ENCODE measurements at places on chromosomes 5 and 9. TPM values are rescaled to one million over a fixed set of nuclear protein-coding genes. Genes with fewer than 3 reads are reported as not detected.
A peak's percentile ranks its signal among the peaks of the same experiment; 100 is the strongest.

DNA sequence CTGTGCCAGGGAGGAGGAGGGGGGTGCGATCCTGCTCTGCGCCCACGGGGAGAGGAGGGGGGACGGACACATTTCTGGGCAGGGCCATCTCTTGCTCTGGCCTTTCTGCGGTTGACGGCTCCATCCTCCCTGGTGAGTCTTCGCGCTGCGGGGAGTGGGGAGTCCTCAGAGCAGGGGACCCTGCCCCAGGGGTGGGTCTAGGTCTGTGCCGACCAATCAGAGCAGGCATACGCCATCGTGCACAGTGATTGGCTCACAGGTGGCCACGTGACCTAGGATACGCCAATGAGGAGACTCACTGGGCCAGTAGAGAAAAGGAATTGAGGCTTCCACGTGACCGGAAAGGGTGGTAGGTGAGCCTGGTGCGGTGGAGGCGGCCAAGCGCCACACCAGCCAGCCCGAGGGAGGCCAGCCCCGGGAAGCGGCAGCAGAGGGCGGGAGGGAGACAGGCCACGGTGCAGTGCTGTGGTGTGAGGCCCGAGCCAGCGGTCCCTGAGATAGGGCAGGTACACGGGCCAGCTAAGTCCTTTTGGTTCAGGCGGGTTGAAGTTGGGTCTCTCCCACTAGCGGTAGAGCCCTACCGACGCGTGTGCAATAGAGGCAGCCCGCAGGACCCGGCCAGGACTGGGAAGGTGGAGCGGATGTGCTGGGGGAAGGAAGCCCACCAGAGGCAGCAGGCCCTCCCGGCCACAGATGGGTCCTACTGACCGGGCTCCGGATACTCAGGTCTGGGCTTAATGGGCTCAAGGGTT is 65.2 kb upstream of the RNF130 start:
- no peak overlapping the region for H3K27ac ChIP-seq
- H3K36me3 ChIP-seq: no peaks in the 10 kb centered on the region

DNA sequence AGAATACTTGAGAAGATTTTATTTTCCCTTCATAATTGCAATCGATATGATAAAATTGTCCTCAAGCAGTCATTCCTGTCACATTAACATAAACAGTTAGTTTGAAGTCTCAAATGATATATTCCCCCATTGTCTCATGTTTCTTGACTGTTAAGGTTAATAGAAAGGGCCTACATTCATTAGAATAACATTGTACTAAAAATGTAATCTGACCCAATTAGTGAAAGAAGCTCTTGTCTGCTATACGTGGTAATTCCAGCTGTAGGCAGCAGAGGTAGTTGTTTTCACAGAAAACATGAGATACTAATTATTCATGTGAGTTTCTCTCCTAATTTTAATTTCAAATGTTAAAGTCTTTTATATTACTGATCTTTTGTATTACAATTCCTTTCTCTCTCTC is 25.9 kb upstream of the AP3B1 start:
- no peaks in the 10 kb centered on the region for H3K36me3 ChIP-seq
- peak; percentile 26 for DNase-seq
- H3K27me3 ChIP-seq: no peaks in the 10 kb centered on the region

Gene ASTN2
- polyA plus RNA-seq: 8.9 TPM

Gene HEMGN
- not detected for polyA plus RNA-seq

GRCh38 chr5:82809420-82810143 is 267.6 kb downstream of the TMEM167A start:
- no peaks in the 10 kb centered on the region for H3K36me3 ChIP-seq
- no peaks in the 10 kb centered on the region for H3K4me1 ChIP-seq
- no peak overlapping the region for H3K4me3 ChIP-seq
- H3K27me3 ChIP-seq: no peaks in the 10 kb centered on the region
- H3K27ac ChIP-seq: no peak overlapping the region

Gene SLC46A2
- not detected for polyA plus RNA-seq

DNA sequence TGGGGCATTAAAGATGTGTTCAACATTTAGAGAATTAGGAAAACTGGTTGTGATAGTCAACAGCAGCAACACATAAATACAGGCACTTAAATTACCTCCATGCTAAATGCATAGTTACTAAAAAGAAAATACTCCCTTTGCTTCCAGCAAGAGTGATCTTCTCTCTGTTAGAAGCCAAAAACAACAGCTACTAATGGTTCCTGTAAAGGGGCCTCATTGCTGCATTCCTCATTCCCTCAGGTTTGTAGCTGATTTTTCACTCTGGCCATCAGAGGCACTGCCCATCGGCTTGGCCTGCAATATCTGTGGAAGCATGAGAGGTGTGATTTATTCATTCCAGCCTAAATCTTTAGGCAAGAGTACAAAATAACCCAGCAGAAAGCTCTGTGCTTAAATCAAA is 466.0 kb upstream of the ADAMTS16 start:
- H3K27ac ChIP-seq: no peak overlapping the region
- no peak overlapping the region for H3K4me3 ChIP-seq
- H3K36me3 ChIP-seq: no peaks in the 10 kb centered on the region
- peaks cover 34% of the 10 kb centered on the region for H3K27me3 ChIP-seq
- no peaks in the 10 kb centered on the region for H3K4me1 ChIP-seq
- no peak for DNase-seq

Data from SK-N-SH (cell line).